ENCODE measurements at places on chromosomes 1 and 21.

DNA sequence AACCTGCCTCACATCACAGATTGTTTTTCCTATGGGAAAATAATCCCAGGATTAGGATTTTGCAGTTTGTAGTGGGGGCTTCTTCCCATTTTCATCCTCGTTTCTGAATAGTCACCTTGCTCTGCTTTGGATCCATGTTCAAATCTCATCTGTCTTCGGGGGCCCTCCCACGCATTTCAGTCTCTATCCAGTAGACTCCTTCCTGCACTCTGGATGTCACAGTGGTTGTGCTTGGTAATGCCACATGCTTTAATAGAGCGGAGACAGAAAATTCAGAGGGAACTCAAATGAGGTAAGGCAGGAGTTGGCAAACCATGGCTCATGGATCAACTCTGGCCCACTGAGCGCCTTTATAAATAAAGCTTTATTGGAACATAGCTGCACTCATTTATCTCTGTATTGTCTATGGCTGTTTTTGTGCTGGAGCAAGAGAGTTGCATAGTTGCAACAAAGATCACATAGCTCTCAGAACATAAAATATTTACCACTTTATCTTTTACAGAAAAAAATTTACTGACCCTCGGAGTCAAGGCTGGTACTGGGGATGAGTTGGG, 101.0 kb downstream of the SPATA46 start:
- no peak for DNase-seq

GRCh38 chr1:181021811-181022434, 747 bp downstream of the STX6 start:
- DNase-seq, result peak; percentile 69

GRCh38 chr1:110800079-110800478, 72.9 kb upstream of the CD53 start:
- DNase-seq, result no peak

DNA sequence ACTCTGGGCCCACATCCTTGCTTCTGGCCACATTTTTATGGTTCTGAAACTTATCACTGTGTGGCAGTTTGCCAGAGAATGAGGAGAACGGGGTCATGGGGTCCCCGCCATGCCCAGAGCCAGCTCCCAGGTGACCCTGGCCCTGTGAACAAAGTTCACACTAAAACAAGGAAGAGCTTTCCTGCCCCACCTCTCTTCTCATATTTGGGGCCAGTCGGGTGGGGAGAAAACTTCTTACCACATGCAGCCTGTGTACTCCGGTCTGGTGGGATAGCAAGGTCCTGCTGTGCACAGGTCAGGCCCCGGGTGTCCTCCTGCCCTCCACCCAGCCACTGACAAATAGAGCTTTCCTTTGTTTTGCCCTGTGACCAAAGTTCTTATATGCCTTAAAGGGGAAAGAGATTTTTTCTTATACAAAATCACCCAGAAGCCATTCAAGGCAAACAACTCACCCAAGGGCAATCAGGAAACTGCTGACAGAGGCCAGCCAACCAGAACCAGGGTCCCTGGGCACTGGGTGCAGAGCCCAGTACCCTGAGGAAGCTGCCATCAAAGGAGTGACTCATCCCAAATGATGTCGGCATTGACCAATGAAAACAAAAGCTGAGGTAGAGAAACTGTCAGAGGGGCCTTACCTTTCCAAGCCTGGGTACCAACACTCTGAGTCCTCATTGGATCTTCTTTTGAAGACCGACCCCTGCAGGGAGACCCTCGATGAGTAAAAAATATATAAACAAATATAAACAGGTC, 53.6 kb downstream of the OLIG1 start:
- DNase-seq, result no peak

- peak; percentile 61 for DNase-seq
These were observed 1.7 kb downstream of the FAM78B start for GRCh38 chr1:166164995-166165660.

DNA sequence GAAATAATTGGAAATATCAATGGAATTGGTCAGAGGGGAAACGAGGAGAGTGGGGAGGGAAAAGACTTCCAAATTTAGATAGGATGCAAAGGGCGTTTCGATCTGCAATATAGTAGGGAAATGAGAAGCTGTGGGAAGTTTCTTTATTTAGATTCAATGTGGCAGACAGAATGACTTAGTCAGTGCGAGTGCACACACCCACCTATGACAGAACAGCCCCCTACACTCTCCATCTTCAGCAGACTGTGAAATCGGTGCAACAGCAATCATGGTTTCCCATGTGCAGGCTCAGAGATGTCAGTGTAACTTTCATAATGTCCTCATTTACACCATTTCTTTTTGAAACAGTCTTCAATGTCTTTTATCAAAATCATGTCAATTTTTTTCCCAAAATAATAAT, 46.0 kb downstream of the DIP2A start:
- no peak for DNase-seq

DNA sequence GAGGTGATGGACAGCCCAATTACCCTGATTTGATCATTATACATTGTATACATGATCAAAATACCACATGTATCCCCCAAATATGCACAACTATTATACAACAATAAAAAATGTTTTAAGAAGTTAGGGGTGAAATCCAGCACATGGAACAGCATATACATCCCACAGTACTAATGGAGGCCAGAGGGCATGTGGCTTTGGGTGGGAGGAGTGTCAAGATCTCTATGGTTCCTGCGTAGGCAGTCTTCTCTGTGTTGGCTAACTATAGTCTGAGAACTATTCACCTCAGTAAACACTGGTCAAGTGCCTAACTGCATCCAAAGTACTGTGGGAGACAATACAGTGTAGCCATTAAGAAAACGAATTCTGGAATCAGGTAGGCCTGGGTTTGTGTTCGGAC, 74.1 kb downstream of the GADD45A start:
- no peak for DNase-seq

DNA sequence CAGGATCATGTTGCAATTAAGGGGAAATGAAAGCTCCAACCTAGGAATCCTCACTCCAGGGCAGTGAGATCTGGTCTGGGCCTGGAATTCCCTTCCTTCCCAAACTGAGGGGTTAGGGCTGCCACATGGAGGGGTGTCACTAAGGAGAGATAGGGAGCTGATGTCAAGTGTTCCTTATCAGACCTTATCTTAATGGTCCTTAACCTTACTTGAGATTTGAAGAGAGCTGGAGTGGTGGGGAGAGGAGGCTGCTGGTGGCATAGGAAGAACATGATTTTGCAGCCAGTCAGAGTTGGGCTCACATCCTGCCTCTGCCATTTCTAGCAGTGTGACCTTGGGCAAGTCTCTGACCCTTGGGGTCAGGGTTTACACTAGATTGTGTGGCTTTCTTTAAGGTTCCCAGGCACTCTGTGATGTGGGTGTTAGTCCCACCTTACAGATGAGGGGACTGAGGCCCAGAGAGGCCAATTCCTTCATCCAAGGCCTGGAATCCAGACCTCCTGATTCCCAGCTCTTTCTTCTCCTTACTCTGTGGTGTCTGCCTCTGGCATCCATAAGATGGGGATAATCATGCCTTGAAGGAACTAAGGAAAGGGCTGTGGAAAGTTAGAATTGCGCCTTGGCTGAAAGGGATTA, 56.3 kb upstream of the SYNC start:
- DNase-seq, result no peak

- DNase-seq, result no peak
These were observed 49.7 kb downstream of the DMRTA2 start for GRCh38 chr1:50373532-50373931.

- no peak for DNase-seq
These were observed 21.6 kb upstream of the GPR137B start for GRCh38 chr1:236120721-236121153.

DNA sequence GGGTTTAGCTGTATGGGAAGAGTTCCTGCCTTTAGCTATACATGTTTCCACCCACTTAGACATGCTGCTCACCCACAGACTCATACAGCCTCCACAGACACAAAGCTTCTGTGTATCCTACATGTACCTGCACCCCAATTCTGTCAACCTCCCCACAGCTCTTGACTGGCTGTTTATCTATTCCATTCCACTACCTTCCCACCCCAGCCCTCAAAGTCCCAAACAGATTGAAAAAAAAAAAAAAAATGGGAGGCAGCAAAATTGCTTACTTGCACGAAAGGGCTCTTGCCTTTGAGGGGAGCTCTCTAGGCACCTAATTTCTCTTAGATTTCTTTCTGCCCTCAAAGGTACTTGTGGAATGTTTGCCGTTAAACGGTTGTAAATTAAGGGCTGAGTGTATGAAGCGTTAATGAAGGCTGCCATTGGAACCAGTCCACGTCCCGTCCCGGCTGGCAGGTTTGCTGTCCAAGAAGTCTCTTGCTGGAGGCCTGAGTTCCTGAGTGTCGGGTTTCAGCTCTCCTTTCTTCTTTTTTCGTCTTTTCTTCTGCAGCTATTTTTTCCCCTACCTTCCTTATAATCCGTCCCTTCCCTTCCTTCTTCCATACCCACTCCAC, 43.6 kb downstream of the PBX1 start:
- DNase-seq, result peak; percentile 71

DNA sequence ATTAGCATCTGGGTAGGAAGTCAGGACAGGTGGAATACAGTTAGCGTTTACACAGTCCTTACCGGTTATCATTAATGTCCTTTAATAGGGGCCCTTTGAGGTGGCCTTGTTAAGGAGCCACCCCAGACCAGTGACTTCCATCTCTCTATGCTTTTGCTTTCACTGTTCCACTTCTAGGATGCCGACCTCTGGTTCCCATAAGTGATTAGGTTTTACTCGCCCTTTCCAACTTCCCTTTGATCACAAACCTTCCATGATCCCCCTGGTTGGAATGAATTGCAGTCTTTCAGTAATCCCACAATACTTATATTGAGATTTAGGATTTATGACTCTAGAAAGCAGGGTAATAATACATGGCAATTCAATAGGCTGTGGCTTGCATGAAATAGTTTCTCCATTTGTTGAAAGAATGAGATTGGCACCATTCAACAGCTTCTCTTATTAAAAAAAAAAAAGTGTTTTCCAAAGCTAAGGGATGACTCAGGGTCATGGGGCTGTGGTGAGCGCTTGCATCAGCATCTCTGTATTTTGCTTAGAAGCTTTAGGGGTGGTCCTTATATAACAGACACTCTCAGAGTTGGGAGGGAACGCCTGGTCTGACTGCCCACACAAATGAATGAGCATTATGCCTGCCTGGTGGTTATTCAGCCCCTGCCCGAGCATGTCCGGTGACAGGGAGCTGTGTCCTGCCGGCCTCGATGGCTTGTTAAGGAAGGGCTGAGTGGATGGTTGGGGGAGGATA, 110.5 kb downstream of the CNIH3 start:
- DNase-seq, result peak; percentile 95

GRCh38 chr1:7218210-7218832, 433.1 kb downstream of the CAMTA1 start:
- DNase-seq, result peak; percentile 54

DNA sequence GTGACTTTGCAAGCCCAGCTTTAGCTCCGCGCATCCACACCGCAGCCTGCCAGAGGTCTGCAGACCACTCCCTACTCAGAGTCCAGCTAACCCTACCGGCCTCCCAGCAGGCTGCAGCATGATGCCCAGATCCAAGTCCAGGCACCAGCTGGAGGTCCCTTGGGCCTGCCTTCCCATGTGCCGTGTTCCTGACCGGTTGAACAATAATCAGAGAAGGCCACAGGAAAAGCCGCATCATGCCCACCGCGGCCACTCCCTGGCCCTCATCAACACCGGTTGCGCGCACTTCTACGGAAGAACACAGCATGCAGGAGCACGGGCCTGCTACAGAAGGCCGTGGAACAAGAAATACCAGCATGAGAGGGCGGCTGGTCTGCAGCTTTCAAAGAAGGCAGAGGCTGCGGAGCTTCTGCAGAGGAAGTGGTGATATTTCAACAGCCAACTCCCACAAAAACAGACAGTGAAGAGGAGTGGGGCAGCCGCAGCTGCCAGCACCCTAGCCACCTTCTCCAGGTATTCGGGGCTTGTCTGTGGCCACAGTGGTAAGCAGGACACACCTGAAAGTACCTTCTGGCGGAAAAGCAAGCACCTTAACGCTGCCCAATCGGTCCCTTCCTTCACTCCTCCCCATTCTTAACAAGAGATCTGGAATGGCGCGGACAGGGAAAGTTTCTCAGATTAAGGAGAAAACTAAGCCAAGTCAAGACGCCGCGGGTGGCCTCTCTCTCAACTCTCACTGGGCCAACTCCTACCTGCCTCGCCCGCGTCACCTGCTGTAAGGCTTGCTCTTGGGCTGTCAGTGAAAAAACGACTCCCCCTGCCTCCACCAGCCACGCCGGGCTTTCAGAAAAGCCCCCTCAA, 1.5 kb downstream of the PGBD5 start:
- DNase-seq, result no peak

GRCh38 chr1:155977690-155978324, 540 bp downstream of the ARHGEF2 start:
- no peak for DNase-seq

DNA sequence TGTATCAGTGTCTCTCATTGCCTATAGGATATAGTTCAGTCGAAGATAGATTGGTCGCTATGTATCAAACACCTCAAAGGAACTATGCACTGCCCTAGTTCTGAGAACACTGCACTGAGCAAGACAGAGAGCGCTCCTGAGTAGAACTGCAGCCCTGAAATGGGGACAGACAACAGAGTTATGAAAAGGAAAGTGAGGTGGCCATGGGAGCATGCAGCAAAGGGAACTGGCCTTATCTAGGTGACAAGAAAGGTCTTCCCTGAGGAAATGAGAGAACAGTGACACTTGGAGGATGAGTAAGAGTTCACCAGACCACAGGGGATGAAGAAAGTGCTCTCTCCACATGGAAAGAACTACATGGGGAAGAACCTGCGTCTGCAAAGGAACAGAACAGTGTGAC, 7.5 kb upstream of the G0S2 start:
- DNase-seq, result no peak

DNA sequence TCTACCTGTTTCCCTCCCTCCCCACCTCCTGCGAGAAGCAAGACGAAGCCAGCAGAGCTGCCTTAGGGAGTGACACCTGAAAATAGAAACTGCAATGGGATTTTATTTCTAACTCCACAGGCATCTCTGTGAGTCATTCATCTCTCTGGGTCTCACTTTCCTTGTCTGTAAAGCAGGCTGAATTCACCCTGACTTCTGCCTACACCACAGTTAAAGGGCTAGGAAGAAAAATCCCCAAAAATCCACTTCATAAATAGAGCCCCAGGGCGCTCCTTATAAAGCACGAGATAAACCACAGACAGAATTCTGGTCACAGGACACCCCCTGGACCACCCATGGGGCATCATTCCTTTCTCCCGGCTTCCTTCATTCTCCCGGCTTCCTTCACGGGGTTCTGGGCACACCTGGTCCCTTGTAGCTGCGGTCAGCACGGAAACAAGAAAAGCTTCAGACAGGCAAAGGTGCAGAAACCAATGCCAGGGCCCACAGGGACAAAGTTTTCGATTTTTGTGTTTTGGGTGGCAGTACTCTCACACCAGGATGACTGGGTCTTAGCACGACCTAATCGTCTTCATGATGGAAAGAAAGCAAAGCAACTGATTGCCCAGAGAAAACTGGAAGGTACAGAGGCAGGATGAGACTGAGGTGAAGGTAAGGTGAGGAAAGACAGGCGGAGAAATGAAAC, 2.8 kb upstream of the H6PD start:
- DNase-seq, result peak; percentile 65

GRCh38 chr1:165562571-165562970, 18.8 kb downstream of the LRRC52 start:
- no peak for DNase-seq
